ENCODE measurements at places on chromosomes 2 and 18.

DNA sequence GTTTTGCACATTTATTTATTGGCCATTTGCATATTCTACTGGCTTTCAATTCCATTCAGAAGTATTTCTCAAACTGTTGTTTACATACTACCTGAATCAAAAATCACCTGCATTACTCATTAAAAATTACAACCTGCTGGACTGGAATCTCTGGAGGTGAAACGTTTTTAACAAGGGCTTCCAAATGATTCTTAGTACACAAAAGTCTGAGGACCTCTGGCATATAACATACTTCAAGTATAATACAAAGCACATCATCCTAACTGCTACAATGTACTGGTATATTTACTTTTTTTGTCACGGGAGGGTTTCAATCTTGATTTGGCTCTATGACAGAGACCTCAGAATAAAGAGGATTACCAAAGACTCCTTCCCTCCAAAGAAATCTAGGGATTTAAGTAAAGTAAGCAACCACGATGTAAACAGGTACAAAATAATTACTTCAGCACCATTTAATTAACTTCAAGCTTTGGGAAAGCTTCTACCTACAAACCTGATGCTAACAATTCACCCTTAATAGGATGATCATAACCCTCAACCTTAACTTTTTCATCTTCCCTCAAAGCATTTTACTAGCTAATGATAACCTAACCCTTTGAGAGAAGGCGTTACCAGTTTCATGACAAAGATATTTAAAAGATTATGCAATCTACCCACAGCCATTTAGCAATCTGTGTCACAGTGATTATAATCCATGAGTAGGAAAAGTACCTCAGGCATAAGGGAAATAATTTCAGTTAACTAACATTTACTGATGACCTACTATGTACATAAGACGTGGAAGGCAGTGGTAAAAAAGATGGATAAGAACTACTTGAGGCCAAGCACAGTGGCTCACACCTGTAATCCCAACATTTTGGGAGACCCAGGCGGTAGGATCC is 24.7 kb downstream of the ATAD2B start:
- DNase-seq = no peak

DNA sequence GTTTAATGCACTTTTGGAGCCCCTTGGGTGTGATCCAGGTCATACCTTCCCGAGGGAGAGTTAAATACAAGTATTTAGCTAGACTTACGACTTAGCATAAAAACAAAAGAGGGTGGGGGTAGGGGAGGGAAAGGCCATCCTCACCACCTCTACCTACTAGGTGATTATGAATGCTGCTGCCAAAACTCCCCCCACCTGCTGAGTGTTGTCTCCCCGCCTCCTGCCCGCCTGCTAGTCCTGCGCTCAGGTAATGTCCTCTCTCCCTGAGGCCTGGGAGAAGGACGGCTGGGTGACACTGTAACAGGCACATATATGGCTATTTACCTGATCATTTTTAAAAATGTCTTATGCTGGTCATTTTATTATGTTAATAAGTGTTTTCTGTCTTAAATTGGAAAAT is 3.0 kb upstream of the NCKAP5 start:
- DNase-seq = no peak

DNA sequence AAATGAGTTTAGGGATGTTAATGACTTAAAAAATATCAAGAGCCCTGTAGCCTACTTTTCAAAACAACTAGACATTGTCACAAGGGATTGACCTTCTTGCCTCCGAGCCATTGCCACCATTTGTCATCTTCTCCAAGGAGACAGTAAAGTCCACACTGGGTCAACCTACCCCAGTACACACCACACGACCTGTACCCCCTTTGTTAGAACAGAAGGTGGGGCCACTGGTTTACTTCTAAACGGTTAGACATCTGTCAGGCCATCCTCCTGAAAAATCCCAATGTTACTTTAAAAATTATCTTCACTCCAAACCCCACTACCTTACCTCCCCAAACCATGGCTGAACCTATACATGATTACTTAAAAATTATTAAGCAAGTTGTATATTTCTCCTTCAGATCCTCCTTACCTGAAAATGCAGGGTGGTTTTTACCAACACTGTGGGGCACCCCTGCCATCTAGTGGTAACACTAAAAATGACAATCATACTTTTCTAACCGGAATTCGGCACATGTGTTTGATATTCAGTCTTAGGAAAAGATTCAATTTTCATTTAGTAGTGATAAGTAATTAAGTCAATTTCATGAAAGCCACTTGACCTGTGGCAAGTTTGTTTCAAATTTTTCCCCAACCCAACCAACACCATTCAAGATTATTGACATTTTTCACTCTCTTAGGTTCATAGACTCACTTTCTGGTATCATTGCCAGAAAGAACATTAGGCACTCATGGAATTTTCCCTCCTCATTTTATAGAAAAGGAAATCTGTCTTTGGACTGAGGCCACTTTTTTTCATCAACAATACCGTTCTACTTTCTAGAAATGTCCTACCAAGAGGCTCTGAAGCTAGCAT is 265.3 kb upstream of the PKDCC start:
- DNase-seq = no peak

DNA sequence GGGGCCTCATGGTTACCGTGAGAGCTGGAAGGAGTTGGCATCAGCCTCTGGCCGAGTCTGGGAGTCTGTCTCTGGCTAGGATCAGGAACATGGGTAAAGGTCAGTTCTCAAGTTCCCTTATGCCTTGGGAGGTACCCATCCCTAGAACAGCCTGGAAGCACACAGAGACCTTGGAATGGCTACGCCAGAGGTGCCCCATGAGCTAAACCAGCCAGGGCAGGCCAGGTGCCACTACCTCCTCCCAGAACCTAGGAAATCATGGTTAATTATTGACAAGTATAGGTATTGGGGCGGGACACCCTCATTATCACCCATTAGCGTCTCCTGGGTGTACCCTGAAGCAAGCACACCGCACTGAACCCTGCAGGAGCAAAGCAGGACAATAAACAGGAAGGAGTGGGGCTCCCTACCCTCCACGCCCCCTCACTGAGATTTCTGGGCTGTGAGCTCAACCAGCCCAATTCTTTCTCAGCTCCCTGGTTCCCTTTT is 3.0 kb upstream of the ASPRV1 start:
- no peak for DNase-seq

DNA sequence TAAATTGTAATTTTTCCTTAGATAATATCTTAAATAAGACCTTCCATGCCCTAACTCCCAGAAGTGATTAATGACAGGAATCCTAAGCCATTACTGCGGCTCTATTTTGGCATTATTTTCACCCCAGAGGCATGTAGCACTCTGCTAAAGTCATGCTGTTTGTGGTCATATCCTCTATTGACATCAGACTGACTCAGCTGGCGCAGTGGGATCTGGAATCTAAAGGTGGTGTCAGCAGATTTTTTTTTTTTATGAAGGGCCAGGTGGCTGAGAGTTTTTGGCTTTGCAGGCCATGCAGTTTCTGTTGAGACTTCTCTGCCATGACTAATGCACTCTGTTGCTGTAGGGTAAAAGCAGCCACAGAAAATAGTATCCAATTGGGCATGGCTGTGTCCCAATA is 64.1 kb upstream of the ACVR1C start:
- no peak for DNase-seq

DNA sequence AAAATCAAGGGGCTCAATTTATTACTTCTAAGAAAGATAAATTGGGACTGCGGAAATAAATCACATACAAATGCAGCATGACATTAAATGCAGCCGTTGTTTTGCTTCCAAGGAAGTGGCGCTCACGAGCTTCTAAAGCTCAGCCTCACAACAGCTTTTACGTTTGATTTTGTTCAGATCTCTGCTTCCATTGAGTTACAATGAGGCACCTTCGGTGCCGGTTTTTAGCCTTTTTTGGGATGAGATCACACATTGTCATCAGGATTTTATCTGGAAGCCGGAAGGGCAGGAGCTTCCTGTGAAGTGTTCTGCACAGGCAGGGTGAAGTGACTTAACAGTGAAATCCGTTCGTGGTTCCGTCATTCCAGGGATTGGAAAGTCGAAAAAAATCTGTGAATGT is 209.8 kb downstream of the DCDC2C start:
- DNase-seq = no peak

GRCh38 chr18:24470022-24470618 is 9.7 kb downstream of the HRH4 start:
- DNase-seq = no peak

DNA sequence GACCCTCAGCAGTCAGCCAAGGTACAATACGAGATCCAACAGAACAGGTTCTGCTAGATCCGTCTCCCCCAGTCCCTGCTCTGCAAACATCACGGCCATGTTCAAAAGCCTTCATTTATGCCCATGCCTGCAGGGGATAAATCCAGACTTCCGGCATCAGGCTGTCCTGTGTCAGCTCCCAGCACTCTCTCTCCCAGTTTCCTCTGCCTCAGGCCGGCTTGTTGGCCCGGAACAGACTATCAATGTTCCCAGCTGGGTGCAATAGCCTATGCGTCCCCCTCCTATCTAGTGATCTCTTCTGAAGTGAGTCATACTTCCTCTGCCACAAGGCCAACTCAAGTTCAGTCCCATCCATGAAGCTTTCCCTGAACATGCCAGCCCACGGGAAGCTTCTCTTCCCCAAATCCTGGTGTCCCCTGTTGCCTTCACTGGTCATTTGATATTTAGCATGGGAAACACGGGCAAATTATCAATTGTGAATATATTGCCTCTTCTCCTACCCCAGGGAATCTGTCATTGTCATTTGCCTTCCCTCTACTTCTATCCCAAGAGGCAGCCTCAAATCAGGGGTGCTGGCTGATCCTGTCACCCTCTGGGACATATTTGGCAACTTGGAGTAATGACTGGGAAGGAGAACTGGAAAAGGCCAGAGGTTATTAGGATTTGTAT is 51.1 kb downstream of the CAPN13 start:
- DNase-seq = no peak

GRCh38 chr2:198054299-198054698 is 249.9 kb downstream of the PLCL1 start:
- DNase-seq = no peak

DNA sequence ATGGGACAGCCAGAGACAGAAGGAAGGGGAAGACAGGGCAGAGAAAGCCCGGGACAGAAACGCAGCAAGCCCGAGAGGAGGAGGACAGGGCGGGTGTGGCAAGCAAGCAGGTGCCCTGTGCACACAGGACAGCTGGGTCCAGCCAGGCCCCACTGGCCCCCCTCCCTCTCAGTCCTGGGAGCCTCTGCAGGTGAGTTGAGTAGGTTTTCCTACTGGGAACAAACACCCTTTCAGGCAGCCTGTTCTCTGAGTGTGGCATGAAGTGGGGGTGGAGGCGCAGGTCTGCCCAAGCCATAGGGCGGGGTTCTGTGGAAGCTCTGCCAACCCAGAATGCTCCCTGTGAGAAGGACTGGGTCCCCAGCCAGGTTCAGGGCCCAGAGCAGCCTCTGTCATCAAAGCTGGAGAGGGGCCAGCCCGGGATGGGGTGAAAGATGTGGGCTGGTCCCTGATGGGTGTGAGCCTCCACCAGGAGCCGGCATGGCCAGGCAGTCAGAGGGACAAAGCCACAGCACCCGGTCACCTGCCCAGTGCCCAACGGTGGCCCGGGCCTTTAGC is 129.4 kb downstream of the TFCP2L1 start:
- DNase-seq = peak; percentile 45

GRCh38 chr18:76208678-76209306 is 286.2 kb downstream of the ZNF516 start:
- DNase-seq = no peak

DNA sequence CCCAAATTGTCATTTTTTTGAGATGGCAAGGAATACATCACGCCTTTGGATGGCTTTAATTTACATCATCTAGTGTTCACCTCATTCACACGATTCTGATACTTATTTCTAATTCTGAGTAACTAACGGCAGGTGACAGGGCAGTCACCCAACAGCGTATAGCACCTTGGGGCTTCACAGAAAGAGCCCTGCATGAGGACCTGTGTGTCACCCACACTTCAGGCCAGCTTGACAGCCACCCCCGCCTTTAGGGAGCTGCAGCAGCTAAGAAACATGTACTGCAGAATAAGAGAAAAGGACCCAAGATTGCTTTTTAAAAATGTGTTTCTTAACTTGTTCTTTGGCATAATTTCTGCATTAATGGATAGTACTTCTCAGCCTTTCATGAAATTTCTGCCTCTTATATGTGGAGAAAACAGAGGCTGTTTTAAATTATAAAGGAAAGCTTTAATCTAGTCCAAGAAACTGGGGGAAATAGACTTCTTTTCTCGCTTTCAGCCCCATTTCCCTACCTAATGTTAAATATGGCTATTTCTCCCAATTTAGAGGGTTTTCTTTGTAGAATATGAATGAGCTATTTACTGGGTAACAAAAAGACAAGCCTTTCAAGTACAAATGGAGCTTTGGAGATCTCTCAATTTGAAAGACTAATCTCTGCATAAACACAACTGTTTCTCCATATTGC is 245.1 kb downstream of the LDLRAD4 start:
- no peak for DNase-seq

DNA sequence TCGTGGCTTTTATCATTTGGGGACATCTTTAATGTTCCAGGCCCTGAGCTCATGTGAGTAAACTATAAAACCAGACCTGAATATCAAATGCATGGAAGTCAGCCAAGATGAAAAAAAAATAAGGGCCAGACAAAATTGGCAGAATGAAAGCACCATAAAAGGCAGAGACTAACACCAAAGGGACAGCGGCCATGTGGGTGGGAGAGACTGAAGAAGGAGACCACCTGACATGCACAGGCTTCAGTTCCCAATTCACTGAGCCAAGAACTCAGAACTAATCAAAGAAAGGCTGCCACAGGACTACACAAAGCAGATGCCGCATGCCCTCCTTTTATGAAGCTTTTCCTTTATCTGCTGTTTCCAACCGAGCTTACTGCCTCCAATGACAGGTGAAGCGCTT is 267.1 kb downstream of the RAD51AP2 start:
- no peak for DNase-seq

GRCh38 chr18:961644-962355 is 57.1 kb downstream of the ADCYAP1 start:
- no peak for DNase-seq

DNA sequence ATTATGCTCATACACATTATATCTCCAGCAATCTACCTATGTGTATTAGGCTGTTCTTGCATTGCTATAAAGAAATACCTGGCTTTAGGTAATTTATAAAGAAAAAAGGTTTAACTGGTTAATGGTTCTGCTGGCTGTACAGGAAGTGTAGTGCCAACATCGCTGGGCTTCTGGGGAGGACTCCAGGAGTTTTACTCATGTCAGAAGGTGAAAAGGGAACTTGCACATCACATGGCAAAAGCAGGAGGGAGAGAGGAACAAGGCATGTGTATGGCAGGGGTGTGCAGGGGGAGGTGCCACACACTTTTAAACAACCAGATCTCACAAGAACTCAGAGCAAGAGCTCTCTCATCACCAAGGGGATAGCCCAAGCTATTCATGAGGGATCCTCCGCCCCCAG is 715.4 kb upstream of the ZEB2 start:
- no peak for DNase-seq

GRCh38 chr2:159677654-159678053 is 34.7 kb upstream of the MARCHF7 start:
- no peak for DNase-seq

DNA sequence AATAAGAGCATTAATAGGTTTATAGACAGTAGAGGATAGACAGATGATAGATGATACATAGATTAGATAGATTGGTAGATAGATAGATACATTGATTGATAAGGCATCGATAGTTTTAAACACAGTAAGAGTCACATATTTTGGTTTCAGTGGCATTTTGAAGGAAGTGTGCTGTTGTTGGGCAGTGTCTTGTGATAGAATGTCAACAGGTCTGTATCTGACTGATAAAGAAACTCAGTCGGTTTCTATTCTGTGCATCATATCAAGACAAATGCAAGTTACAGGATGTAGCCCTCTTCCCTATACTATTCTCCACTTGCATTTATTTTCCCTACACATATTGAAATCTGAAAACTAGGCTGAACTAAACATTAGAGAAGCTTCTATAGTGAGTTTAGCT is 1229.0 kb upstream of the ZEB2 start:
- no peak for DNase-seq

- DNase-seq = no peak
These were observed 62.8 kb upstream of the SLC39A10 start for GRCh38 chr2:195594248-195594647.

All from coronary artery (tissue), 2 donors.